ENCODE measurements at places on chromosomes 16 and 17. TPM values are rescaled to one million over a fixed set of nuclear protein-coding genes. Genes with fewer than 3 reads are reported as not detected.

SMCR8 gene
- polyA plus RNA-seq, result 9.7 TPM

GRCh38 chr16:57335366-57335765 lies 23.2 kb upstream of the CCL22 start:
- no peak for DNase-seq

GRCh38 chr16:69727916-69728270 lies 1.5 kb upstream of the NQO1 start:
- DNase-seq, result no peak

DNA sequence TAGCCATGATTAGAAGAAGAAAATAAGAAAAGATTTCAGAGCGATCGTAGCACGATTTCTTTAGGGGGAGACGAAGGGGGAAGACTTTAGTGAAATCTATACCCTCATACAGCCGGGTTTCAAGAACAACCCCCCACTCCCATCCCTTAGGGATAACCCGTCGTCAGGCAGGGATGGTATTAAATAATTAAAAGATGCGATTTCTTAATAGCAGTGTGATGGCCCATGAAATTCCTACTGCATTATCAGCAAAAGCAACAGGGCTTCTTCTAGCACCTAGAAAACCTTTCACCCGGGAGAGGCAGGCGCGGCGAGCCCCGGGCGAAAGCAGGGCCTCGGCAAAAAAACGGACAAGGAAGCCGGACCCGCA lies 1.4 kb downstream of the CDH11 start:
- no peak for DNase-seq

GRCh38 chr17:45096141-45096540 lies 35.0 kb downstream of the NMT1 start:
- peak; percentile 20 for DNase-seq

TBC1D3 gene
- not detected for polyA plus RNA-seq

DNA sequence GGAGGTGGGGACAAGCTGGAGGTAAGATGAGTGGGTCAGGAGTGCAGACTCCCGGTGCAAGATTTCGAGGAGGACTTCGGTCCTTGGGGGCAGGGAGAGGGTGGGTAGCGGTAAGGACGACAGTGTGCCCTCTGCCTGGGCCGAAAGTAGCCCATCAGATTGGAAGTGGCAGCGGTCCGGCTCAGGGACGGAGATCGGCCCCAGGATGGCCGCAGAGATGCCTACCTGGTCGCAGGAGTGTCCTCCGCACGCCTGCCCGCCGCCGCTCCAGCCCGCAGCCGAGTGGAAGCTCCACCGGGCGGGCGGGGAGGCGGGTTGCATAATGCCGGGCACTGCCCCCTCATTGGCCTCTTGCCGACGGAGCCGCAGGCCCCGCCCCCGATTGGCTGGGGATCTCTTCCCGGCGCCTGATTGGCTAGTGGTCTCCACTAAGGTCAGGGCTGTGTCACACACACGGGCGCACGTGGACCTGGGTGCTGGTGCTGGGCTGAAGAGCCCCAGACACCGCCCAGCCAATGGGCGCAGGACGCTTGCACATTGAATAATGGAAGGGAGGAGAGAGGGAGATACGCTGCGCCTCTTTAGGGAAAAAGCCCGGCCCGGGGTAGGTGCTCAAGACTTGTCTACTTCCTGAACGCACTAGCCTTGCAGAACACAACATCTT lies at the start of gene PER1:
Gene PER1 (minus strand): TSS at position 293 of the 664 bp plus-strand sequence. CDS start 1,698 bp downstream, outside the sequence.
- DNase-seq, result peak; percentile 96

DEXI gene
- 49.3 TPM for polyA plus RNA-seq

DNA sequence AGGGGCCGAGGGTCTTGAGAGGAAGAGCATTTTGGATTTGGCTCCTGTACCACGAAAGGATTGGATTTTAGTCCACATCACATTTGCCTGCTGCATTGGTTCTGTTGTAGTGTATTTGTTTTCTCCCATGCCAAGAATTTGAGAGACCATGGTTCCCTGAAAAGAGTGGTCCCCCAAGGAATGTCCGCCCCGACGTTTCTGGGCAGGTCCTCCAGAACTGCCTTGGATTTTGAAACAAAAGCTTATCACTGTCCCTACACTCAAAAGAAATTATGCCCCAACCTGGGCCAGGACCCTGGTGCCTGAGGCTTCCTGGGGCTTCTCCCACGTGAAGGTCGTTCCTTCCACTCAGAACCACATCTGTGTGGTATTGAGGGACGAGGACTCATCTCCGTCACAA lies 10.8 kb downstream of the NTN1 start:
- no peak for DNase-seq

SCIMP gene
- not detected for polyA plus RNA-seq

- DNase-seq, result no peak
Measured at GRCh38 chr17:44589316-44590071, 32.2 kb downstream of the FZD2 start.

- peak; percentile 32 for DNase-seq
Measured at GRCh38 chr16:14427371-14427948, 202.6 kb downstream of the PARN start.

CCL17 gene
- polyA plus RNA-seq, result not detected

GRCh38 chr16:535446-536405 lies 8.2 kb downstream of the CAPN15 start:
- DNase-seq, result peak; percentile 81

PLEKHH3 gene
- 5.8 TPM for polyA plus RNA-seq

DNA sequence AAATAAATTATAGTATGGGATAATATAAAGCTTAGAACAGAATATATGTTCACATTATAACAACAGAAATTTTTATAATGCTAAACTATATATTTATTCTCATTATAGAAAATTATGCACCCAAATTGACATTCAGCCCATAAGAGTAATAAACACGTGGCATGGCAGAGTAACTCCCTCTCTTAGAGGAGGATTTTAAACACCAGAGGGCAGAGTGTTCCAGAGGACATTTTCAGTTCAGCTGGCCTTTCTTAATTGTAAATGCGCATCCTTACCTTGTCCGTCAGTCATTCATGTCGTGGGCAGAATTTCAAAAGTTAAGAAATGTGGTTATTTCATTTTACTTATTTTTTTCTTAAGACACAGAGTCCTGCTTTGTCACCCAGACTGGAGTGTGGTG lies 147.1 kb downstream of the TANC2 start:
- DNase-seq, result no peak

DNA sequence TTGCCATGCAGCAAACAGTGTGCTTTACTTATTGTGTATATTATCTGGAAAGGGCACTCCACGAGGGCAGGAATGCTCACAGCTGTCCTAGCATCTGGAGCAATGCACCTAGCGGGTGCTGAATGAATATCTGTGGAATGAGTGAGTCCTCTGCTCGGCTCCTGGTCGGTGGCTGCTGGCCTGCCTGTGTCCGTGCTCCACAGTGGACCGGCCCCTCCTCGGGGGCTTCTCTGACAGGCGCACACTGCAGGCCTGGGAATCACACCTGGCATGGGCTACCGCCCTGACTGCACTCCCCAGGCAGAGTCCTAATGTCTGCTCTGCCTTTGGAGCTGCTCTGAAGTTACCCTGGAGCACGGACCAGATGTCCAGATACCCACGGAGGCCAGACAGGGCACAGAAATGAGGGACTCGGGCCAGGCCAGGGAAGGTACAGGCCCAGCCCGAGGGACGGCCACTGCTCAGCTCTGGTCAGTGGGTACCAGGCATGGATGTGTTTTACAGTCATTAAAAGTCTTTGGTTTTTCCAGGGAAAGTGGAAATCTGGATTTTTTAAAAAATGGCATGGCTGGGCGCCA lies 21.1 kb upstream of the AKTIP start:
- no peak for DNase-seq

COX6A2 gene
- polyA plus RNA-seq, result not detected

CORO1A gene
- polyA plus RNA-seq, result 42.9 TPM

MSLN gene
- 0.88 TPM for polyA plus RNA-seq

DNA sequence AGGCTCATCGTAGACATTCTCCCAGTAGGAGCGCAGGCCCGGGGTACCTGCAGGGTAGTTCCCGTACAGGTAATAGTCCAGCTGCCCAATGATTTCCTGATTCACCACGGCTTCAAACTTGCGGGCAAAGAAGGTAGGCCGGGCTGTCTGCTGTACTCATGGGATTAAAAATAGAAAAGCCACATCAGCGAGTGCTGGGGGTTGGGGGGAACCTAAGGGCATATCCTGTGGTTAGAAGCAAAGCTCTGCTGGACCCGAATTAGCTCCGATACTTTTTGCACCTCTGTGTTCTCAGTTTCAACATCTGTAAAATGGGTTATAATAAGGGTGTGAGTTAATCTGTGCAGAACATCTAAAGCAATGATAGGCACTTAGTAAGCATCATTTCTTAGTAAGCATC lies 336.2 kb downstream of the XYLT1 start:
- no peak for DNase-seq

- peak; percentile 67 for DNase-seq
Measured at GRCh38 chr16:67199011-67199807, at the start of gene ELMO3. ELMO3 (plus strand) TSS chr16:67199131; CDS start chr16:67199327, 196 bp downstream.

- DNase-seq, result no peak
Measured at GRCh38 chr17:13502263-13502662, 99.5 kb downstream of the HS3ST3A1 start.

- peak; percentile 74 for DNase-seq
Measured at GRCh38 chr16:4500272-4500671, 24.1 kb downstream of the HMOX2 start.

KCNJ12 gene
- 0.11 TPM for polyA plus RNA-seq

- DNase-seq, result no peak
Measured at GRCh38 chr16:56364865-56365264, 60.5 kb downstream of the AMFR start.

GRCh38 chr17:31704483-31704882 lies 154.6 kb downstream of the COPRS start:
- DNase-seq, result no peak

CD300H gene
- not detected for polyA plus RNA-seq

PRCD gene
- polyA plus RNA-seq, result 0.71 TPM

- DNase-seq, result peak; percentile 19
Measured at GRCh38 chr16:89924297-89924924, 1.3 kb downstream of the TUBB3 start.

GRCh38 chr17:39351508-39351907 lies 49.9 kb downstream of the FBXL20 start:
- no peak for DNase-seq

- no peak for DNase-seq
Measured at GRCh38 chr16:13554005-13554404, 365.9 kb upstream of the ERCC4 start.

ASPHD1 gene
- 2.7 TPM for polyA plus RNA-seq

DNA sequence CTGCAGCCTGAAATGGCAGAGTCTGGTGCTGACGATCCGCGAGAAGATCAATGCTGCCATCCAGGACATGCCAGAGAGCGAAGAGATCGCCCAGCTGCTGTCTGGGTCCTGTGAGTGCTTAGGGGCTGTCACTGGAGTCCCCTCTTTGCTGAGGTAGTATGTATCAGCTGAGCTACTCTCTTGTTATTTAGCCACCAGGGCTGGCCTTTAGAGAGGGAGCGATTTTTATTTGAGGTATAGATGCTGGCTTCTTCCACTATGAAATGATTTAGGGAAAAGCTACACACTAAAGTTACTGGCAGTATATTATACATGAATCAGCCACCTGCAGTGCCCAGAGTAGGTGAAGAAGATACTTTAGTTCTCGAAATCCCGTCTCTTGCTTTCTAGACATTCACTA lies 2.6 kb downstream of the CDK5RAP3 start:
- DNase-seq, result no peak

GRCh38 chr17:2370211-2370589 lies 30.7 kb downstream of the MNT start:
- DNase-seq, result no peak

- DNase-seq, result no peak
Measured at GRCh38 chr17:16935241-16935663, 36.7 kb downstream of the TNFRSF13B start.

KRTAP17-1 gene
- polyA plus RNA-seq, result not detected

GRCh38 chr16:75423723-75424104 lies 9.6 kb downstream of the CFDP1 start:
- no peak for DNase-seq

CCDC144A gene
- polyA plus RNA-seq, result 0.01 TPM

SSH2 gene
- 14.3 TPM for polyA plus RNA-seq
